ENCODE measurements at places on chromosomes 6 and 20.

DNA sequence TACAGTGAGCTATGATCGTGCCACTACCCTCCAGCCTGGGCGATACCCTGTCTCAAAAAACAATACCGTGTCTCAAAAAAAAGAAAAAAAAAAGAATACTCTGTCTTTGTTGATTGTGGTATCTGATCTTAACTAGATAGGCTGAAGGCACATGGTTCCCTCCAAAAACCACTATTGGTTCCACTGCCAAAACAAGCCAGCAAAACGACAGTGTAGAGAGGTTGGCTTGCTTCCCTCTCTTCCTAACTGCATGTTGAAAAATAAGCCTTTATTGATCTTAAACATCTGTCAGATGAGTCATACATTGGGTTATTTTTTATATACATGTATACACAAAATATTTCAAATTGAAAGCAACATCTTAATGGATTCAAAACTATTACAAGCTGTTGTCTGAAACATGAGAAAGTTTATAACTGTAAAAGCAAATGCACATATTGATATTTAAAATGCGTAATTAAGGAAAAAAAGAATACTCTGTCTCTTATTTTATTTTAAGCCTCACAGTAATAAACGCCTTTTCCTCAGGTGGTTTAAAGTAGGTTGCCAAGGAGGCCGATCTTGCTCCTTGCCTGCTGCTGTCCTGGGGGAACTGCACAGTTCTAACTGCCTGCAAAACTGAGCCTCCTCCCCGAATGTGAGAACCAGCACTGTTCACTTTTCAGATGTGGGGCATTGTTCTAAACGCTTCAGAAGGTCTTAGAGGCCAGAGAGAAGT is 7.0 kb upstream of the NINL start:
- DNase-seq = no peak

GRCh38 chr6:43125555-43125954 is 45.5 kb upstream of the SRF start:
- no peak for DNase-seq

- DNase-seq = no peak
Observed at GRCh38 chr20:7308163-7308562, 540.7 kb downstream of the BMP2 start.

- no peak for DNase-seq
Observed at GRCh38 chr6:77834591-77834996, 181.8 kb downstream of the MEI4 start.

DNA sequence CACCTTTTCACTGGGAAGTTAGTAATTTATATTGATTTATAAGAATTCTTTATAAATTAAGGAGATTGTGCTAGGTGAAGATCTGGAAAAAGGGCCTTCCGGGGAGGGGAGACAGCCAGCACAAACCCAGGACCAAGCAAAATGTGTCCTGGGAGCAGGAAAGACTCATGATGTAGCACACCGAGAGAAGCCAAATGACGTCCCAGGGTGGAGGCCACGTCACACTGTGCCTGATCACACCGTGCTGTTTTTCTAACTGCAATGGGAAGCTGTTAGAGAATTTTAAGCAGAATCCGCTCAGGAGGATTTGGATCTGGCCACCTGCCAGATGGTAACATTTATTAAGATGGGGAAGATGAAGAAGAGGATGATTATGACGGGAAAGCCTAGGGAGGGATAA is 72.7 kb upstream of the AKAP12 start:
- DNase-seq = no peak

GRCh38 chr6:42744351-42744893 is 1.5 kb downstream of the TBCC start:
- DNase-seq = no peak

All from iPS DF 19.7 (cell line).